Activated CD4-positive, alpha-beta T cell treated with anti-CD3 and anti-CD28 coated beads, Interleukin-2, amount 50 U/mL, for 4 hours (primary cell): ENCODE measurements at places on chromosomes 13 and 19.

DNA sequence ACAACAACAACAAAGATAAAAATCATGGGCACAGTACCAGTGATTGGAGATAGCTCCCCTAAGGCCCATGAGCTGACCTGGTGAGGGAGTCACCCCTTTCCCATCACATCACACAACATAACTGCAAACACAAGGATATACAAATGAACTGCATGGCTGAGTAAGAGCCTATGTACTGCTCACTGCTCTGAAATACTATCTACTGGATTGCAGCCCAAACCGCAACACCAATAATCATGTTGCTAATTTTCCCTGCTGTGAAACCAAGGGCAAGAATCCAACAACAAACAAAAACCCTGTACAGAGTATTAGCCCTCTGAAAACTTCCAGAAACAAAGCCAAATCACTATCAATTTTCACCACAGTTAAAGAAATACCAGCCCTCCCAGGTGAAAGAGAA is 1893.2 kb downstream of the PCDH9 start:
- no peak for DNase-seq

DNA sequence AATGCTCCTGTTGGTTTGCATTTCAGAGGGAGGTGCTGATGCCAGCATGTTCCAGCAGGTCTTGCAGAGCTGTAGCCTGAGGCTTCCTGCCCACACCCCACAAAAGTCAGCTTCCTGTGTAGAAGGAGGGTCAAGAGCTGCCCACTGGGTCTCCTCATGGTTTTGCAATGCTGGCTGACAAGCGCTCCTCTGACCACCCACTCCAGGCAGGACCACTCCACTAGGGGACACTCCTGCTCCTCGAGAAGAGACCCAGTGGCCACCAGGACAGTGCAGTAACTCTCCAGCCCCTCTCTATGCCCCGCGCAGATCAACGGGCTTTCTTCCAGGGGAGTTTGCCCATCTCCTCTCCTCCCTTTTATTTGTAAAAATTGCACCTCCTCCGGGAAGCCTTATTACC is 72.9 kb upstream of the UQCRFS1 start:
- DNase-seq, result no peak

DNA sequence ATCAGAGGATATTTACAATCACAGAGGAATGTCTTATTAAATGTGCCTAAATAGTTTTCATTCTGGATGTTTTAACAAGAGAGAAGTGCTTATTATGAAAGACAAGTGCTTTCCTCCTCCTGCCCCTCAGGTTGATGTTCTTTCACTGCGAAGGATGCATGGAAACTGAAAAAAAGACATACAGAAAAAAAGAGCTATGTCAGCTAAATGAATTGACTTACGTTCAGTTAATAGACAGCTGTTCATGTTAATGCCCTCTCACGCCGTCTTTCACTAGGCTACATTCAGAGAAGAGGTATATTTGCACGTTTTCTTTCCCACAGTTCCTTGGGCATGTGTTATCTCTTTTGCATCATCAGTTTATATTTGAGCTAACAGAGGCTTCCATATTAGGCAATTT is 821.8 kb upstream of the PCDH9 start:
- DNase-seq, result no peak

GRCh38 chr13:49629947-49630346 is 1.6 kb downstream of the ARL11 start:
- no peak for DNase-seq

GRCh38 chr19:4441994-4442818 is 15.4 kb downstream of the UBXN6 start:
- no peak for DNase-seq

- no peak for DNase-seq
Measured at GRCh38 chr13:37492741-37493514, 105.6 kb downstream of the POSTN start.

DNA sequence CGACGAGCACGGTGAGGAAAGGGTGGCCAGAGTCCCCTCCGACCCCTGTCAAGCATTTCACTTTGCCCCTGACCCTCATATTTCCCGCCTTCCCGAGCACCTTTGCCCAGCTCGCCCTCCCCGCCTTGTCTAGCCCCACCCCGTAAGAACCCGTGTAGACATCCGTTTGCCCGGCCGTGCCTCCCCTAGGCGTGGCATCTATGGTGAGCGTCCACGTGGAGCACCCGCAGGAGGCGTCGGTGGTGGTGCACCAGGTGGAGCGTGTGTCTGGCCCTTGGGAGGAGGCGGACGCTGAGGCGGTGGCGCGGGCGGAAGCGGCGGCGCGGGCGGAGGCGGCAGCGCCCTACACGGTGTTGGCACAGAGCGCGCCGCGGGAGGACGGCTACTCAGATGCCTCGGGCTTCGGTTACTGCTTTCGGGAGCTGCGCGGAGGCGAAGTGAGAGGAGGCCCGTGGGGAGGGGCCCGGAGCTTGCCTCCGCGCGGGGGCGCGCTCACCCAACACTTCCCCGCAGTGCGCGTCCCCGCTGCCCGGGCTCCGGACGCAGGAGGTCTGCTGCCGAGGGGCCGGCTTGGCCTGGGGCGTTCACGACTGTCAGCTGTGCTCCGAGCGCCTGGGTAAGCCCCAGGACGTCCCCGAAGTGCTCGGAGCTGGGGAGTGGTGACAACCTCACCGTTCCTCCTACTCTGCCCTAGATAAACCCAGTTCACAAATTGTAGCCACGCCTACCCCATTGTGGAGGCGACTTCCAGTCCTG is 4.2 kb downstream of the LTBP4 start:
- peak; percentile 83 for DNase-seq

GRCh38 chr19:1486720-1487575 is 3.2 kb downstream of the PCSK4 start:
- DNase-seq, result no peak

- DNase-seq, result peak; percentile 28
Measured at GRCh38 chr19:35712567-35713505, 5.0 kb upstream of the KMT2B start.

DNA sequence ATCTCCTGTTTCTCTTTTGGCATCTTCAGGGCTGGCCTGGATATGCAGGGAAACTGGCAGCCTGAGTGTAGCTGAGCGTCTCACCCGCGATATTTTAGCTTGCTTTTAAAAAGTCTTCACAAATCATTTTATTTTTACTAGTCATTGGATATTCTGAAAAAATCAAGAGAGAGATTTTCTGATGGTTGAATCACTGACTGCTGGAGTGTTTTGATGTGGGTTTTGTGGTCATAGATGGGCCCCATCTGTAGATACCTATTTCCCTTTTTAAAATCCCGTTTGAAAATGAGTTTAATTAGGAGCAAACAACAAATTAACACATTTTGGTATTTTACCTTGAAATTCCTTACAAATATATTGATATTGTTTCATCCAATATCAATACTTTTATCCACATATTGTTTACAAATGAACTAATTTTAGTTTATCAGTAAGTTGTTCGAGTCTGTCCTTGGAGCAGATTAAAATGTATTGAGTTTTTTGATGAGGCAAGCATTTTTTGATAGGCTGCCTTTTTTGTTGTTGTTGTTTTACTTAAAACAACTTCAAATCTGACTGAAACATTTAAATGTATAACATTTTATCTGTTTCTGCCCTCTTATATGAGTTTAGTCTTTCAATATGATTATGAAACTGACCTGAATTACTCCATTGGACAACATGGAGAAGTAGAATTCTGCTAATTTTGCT is 21.5 kb upstream of the OXGR1 start:
- no peak for DNase-seq

- DNase-seq, result no peak
Measured at GRCh38 chr13:94210816-94211215, 268.7 kb downstream of the DCT start.
